T-helper 17 cell (primary cell): ENCODE measurements at places on chromosomes 12 and 14. TPM values are rescaled to one million over a fixed set of nuclear protein-coding genes. Genes with fewer than 3 reads are reported as not detected.

The GNB3 gene
- 0.26 TPM for total RNA-seq

The SETD3 gene
- total RNA-seq = 38.2 TPM

The AKAP6 gene
- total RNA-seq = 1.9 TPM

The LRTM2 gene
- not detected for total RNA-seq

The CNTN1 gene
- not detected for total RNA-seq
